Dorsolateral prefrontal cortex (tissue), 122 donors: ENCODE measurements at places on chromosomes 6 and 20.

- no peak for DNase-seq
These were observed 592.3 kb downstream of the EPHA7 start for GRCh38 chr6:92827104-92827503.

DNA sequence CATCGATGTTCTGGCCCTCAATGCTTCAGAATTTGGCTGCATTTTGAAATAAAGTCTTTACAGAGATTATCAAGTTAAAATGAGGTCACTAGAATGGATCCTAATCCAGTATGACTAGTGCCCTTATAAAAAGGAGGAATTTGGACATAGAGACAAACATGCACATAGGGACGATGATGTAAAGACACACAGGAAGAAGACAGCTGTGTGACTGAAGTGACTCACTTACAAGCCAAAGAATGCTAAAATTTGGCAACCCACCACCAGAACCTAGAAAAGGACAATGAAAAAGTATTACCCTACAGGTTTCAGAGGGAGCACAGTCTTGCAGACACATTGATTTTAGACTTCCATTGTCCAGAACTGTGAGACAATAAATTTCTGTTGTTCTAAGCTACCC, 322.8 kb upstream of the GJE1 start:
- no peak for DNase-seq

DNA sequence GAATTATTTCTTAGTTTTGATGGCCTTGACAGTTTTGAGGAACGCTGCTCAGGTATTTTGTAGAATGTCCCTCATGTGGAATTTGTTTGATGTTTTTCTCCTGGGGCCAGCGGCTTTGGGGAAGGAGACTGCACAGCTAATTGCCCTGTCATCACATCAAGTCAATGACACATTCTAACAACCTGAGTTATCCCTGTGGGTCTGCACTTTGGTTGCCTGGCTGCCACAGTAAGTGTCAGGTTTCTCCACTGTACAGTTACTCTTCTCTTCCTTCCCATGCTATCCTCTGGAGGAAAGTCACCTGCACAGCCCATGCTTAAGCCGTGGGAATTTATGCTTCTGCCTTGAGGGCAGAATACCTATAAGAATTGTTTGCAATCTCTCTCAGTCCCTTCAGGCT, 1.4 kb upstream of the TREML4 start:
- DNase-seq: no peak

DNA sequence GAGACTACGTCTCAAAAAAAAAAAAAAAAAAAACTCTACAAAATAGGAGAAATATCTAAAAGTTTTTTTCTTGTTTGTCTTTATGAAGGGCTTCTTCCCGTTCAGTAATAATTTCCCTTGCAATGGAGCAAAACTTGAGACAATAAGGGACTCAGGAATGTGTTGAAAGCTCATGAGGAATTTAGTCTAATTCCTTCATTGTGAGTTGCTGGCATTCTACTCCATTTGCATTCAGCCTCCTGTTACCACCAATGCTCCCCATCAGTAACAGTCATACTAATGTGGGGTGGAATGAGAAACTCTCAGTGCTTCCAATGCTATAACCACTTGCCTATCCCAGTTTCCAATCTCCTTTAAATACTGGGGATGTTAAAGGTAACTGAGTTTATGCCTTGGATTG, 576.7 kb upstream of the AGPAT4 start:
- DNase-seq: no peak

DNA sequence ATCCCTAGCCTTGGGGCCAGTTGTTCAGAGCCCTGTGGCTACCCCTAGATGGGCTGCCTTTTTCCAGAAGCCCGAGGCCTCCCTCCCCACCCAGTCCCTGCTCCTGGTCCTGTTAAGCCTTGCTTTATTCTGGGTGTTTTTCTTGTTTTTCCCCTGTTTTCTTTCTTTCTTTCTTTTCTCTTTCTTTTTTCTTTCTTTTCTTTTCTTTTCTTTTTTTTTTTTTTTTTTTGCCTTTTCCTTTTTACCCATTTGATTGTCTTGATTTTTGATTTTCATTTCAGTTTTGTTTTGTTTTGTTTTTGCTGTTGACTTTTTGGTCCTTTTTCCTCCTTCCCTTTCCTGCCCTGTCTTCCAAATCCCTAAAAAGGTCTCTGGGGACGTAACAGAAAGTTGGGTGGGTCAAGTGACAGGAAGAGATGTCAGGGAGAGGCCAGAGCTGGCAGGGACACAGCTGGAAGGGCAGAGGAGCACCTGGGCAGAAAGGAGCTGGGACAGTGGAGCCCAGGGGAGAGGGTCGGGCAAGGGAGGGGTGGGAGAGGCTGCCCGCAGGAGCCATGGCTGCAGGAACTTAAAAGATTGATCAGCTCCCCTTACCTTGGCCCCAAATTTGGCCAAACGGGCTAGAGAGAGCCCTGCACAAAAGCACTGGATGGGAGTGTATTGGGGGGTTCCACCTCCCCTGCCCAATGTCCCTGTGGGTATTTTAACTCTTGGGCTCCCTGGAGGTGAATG, 27.6 kb downstream of the MYH7B start:
- no peak for DNase-seq

- no peak for DNase-seq
These were observed 42.3 kb downstream of the MOCS1 start for GRCh38 chr6:39891976-39892375.

GRCh38 chr6:81690073-81690472, 62.4 kb downstream of the TENT5A start:
- DNase-seq: no peak

GRCh38 chr6:96522465-96523009, 931 bp downstream of the UFL1 start:
- DNase-seq: no peak

- DNase-seq: no peak
These were observed 12.5 kb downstream of the ID1 start for GRCh38 chr20:31617432-31618104.

GRCh38 chr6:116022841-116023445, 37.7 kb downstream of the FRK start:
- DNase-seq: no peak

DNA sequence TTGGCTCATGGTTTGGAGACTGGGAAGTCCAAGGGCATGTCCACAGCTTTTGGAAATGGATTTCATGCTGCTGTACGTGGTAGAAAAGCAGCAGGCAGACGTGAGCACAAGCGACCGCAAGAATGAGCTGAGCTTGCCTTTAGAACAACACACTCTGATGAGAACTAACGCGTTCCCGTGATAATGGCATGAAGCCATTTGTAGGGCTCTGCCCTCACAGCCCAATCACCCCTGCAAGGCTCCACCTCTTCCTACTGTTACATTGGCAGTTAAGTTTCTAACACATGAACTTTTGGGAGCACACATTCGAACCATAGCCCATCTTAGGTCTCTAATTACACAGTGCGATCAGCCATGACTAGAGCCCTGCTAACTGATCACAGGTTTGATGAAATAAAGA, 107.5 kb upstream of the TMEM170B start:
- DNase-seq: no peak

GRCh38 chr6:139308286-139308916, 16.6 kb upstream of the TXLNB start:
- no peak for DNase-seq

DNA sequence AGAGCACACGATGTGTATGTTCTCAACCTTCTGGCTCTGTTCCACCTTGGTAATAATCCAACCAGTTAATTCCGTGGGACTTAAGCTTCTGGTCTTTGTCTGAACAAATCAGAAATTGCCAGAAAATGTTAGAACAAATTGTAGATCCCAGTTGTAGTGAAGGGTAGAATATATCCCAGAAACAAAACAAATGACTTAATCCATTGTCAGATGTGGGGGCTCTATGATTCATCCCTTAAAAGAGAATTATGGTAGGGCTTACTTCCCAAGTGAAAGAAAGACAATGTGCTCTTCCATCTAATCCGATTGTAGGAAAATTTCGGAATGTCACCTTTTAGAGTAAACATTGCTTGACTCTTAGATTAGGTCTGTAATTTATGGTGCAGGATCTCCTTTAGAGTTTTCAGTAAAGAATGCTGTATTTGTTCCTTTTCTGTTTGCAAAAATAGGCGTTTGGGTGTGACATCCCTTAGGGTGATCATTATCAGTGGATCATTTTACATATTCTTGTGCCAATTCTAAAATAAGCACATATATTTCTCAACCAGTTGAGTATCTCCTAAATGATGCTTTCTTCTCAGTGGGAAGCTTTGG, 234.5 kb upstream of the ZNF217 start:
- no peak for DNase-seq

GRCh38 chr6:112691289-112691688, 344.2 kb downstream of the RFPL4B start:
- DNase-seq: no peak

- DNase-seq: no peak
These were observed 187.3 kb downstream of the ERMARD start for GRCh38 chr6:169938731-169939130.

DNA sequence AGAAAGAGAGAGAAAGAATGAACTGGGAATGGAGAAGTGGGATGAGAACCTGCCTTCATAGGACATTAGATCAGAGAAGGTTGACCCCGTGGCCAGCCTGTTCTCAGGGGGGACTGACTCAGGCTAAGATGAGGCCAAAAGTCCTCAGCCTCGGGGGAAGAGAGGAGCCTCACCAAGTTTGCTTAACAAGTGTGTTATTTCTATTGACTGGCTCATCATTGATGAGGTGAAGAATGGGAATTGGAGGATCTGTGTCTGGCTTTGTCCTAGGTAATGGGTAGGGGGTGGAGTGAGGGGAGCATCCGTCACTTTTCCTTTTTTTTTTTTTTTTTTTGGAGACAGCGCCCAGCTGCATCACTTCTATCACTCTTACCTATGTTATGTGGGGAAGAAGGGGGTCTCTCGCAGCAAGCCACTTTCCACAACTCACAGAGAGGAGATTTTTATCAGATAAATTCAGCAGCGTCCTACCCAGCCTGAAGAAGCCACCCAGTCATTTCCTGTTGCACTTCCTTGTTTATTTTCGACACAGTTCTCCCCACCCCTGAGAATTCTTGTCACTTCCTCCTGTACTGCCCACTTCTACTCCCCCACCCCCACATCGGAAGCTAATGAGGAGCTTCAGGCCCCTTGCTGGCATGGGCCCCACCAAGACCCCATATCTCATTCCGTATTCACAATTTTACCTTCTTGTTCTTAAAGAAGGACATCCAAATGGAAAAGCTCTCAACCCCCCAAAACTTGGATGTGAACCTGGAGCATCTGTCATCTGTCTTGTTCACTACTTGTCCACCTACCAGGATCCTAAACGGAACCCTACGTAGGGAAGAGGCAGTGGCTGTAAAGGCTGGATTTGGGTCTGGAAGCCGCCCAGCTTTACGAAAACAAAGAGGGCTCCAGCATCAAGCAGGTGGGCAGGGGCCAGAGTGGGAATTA, 2.8 kb upstream of the RNASET2 start:
- DNase-seq: no peak

DNA sequence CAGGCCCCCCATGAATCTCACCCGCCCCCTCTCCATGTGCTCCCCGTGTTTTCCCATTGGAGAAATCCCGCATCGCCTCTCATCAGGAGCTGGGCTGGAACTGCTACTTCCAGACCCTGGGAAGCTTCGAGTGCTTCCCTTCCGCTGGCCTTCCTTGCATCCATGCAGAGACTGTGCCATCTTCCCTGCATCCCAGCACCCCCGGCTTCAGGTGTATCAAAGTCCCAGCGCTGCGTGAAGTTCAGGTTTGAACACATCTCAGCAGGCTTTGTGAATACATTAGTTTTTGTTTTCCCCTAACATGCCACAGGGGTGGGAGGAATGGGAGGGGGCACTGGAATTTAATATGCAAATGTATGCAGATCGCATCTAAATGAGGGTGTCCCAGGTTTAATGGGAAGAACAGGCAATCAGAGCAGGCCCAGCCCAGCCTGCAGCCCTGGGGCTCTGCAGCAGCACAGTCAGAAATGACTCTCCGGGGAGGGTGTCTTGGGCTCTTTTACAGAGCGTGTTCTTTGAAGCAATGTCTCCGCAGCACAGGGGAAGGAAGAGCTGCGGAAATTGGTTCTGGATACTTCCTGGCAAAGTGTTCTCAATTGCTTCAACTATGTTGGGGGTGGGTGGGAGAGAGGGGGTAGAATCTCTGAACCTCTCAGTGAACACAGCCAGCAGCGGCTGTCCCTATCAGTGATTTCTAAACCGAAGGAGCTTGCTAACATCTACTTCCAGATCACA, 8.3 kb upstream of the MMP9 start:
- no peak for DNase-seq

GRCh38 chr6:38984723-38985122, 63.9 kb upstream of the GLP1R start:
- no peak for DNase-seq

DNA sequence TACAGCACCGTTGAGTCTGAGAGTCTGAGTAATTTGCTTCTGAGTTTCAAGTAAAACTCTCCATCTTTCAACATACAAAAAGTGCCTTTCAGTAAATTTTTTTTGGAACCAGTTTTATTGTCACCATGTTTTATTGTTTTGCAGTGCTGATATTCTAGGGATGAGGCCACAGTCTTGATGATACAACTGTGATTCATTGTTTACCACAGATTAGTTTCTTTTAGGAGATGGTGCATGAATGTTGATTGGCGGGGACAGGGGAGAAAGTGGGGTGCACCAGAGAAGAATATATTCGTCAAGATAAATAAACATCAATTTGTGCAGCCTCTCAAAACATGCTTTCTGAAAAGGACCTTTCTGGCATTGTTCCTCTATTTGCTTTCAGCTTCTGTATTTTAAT, 109.0 kb downstream of the MCHR2 start:
- no peak for DNase-seq

- no peak for DNase-seq
These were observed 275.0 kb downstream of the KHDC1L start for GRCh38 chr6:72950114-72950860.

DNA sequence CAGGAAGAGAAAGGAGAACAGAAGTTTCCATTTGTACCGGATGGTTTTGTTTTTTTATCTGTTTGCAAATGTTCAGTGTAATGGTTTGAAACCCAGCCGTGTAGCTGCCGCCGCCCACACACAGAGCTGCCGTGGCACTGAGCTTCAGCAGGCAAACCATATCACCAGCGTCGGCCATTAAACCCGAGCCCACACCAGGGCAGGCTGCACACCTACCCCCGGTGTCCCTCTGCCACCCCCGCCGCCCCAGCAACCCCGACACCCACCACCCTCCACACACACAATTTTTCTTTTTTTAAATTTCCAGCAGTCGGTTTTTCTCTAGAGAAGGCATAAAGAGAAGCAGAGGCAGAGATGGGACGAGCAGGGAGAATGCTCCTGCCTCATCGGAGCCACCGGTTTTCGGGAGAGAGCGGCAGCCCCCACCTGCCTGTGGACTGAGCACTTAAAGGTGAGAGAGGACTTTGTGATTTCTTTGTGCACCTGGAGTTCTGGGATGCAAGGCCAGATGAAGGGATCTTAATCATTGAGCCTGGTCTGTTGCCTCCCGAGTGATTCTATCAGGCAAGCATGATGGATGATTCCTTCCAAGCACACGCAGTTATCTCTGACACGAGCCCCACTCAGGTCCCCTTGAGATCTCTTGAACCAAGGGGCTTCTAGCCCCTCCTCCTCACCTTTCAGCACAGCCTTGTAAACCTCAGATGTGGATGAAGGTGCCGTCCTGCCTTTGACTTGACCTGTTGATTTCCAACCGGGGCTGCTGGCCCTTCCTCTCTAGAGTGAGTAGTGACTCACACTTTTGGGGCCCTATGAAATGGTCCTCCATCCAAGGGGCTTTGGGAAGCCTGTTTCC, 17.5 kb upstream of the ZNF831 start:
- DNase-seq: peak; percentile 63
